ENCODE measurements at places on chromosomes 7 and 10.
A peak's percentile ranks its signal among the peaks of the same experiment; 100 is the strongest.

GRCh38 chr10:28981007-28981406 lies 303.7 kb downstream of the BAMBI start:
- no peak for DNase-seq

DNA sequence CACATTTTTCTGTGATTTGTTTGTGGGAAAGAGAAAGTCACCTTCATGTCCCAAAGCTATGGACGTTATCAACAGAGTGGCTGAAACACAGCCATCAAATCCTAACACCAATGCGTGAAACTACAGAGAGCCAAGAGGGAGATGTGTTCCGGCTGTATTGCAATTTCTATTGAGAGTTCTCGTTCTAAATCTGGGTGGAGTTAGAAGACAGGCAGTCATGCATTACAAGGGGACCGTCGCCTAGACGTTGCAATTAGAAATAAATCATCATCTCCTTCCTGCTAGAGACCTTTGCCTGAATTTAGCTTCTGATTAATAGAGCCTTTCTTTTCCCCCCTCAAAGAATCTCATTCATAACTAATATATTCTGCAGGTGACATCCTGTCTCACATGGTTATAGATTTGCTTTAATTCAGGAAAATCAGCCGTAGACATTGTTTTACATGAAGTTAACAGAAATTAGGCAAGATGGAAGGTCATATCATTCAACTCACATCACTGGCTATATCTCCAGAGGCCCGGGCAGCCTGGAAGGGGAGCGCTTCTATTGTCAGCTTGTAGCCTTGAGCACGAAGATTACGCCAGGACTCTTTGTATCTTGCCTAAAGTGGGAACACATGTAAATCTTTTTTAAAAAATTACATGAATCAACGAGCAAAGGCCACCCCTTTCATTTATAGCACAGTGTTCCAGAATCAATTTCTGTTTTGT lies 52.6 kb downstream of the HABP2 start:
- DNase-seq = no peak

DNA sequence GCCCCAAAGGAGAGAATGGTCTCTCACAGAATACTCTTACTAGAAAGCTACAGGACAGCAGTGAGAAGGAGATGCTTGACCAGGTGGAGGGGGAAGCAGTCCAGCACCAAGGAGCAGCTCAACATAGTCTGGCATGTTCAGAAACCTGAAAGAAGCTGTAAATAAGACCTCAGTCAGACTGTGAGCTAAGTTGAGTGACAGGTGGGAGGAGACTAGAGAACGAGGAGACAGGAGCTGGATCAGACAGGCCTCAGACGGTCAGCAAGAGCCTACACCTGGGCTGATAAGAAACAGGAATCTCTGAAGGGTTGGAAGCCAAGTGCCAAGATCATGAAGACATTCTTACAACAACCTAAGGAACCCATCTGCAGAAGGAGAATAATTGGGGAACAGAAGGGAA lies 54.5 kb downstream of the ELMO1 start:
- no peak for DNase-seq

- DNase-seq = no peak
Measured at GRCh38 chr7:54781134-54781920, 22.3 kb upstream of the SEC61G start.

- DNase-seq = peak; percentile 59
Measured at GRCh38 chr7:44980393-44981034, 1.7 kb upstream of the MYO1G start.

DNA sequence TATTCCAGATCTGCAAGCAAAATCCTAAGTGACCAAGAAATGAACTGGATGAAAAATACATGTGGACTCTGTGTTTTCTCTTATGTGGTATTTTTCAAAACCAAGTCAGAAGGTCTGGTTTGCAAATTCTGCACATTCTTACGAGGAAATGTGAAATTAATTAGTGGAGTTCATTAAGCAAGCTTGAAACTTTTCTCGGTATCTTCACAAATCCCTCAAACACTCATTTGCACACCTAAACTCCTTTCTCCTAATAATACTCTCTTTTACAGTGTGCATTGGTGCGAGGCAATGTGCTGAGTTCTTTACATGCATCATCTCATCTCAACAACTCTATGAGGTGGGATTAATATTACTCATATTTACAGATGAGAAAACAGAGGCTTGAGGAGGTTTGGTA lies 82.1 kb downstream of the MTERF1 start:
- no peak for DNase-seq

DNA sequence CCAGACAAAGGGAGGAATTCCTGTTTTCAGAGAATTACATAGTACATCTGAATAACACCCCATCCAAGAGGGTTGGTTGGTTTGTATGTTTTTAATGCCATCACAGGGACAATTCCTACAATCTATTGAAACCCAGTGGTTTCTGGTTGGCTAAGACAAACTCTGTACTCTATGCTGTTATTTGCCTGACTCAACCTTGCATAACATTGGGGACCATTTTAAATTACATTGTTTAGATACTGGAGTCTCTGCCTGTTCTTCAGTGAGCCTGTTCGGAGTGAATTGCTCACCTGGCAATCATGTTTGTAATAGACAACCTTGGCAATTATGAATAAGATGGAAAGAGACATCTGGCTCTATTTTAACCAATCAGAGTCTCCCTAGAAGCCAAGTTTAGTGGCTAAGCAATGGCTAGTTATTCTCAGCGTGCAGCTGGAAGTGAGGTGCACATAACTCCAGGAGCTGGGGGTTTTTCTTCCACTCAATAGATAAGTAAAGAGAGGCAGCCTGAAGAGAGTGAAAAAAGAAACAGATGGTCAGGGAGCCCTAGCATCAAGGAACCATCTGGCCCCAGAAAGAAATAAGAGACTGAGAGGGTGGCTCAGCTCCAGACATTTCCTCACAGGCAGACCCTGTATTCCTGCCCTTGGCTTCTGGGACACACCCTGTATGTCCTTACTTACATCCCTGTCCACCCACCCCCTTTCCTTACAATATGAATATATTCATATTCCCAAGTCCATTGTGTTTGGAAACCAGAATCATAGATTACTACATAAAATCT lies 21.2 kb upstream of the SLC35G1 start:
- no peak for DNase-seq

Measured in activated naive CD4-positive, alpha-beta T cell treated with anti-CD3 and anti-CD28 coated beads, Interleukin-2, amount 10 ng/mL, durations not matched to agents 7 days and 5 days (primary cell).